Urothelium cell line (cell line): ENCODE measurements at places on chromosomes 3 and 15.

- DNase-seq = no peak
Observed at GRCh38 chr15:82228750-82229149, 33.8 kb downstream of the EFL1 start.

DNA sequence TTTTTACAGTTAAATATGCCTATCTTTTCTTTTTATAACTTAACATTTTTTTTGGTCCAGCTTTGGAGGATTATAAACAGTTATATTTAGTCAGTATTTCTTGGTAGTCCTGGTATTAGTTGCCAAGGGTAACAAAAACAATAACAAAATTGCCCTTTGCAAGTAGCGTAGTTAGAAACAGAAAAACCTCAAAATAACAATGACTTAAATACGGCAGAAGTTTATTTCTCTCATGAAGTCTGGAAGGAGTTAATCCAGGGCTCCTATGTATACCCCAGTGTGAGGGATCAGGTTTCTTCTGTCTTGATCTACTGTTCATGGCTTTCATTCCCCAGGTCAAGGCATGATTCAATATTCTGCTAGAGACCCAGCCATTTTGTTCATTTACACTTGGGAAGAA lies 14.1 kb upstream of the MYH15 start:
- DNase-seq = no peak

GRCh38 chr3:19744047-19744446 lies 190.0 kb downstream of the EFHB start:
- DNase-seq = no peak

- no peak for DNase-seq
Observed at GRCh38 chr3:26931896-26932295, 309.3 kb downstream of the LRRC3B start.

DNA sequence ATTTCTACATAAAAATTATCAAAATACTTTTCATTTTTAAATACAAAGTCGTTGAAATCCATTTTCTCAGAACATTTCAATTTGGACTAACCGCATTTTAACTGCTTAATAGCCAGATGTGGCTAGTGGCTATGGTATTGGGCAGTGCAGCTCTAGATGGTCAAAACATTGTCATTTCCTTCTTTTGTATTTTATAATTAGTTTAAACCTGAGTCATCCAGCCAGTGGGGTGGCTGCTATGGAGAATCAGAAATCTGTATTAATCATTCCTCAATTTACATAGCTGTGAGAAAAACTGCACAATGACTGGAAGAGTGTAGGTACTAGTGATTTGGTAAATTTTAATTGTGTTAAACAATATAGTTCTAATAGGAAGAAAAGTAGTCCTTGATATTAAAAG lies 245.3 kb downstream of the PDZRN3 start:
- DNase-seq = no peak

DNA sequence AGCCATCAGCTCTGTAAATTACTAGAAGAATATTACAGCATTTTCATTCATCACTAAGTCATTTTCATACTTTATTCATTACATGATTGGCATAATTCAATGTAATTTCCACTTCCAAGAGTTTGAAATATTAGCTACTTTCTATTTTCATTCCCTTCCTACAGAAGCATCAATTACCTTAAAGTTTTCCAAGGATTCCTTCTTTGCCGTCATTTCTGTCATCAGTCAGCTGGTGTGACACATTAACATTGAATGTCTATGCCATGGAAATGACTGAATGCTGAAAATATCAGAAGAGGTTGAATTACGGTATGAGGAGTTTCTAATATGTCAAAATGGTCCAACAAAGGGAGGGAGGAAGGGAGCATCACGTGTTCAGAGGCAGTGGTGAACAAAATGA lies 718.2 kb upstream of the GRM7 start:
- DNase-seq = no peak

DNA sequence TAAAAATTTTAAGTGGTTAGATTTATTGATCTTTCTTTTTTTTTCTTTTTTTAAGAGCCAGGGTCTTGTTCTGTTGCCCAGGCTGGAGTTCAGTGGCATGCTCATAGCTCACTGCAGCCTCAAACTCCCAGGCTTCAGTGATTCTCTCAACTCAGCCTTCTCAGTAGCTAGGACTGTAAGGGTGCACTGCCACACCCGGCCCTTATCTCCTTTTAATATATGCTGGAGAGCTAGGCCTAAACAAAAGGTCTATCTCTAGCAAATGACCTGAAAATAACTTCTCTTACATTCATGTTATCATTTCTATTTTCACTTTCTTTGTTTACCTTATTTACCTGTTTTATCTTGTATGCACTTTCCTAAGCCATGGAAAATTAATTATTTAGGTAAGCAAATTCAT lies 35.2 kb upstream of the MELTF start:
- DNase-seq = no peak

DNA sequence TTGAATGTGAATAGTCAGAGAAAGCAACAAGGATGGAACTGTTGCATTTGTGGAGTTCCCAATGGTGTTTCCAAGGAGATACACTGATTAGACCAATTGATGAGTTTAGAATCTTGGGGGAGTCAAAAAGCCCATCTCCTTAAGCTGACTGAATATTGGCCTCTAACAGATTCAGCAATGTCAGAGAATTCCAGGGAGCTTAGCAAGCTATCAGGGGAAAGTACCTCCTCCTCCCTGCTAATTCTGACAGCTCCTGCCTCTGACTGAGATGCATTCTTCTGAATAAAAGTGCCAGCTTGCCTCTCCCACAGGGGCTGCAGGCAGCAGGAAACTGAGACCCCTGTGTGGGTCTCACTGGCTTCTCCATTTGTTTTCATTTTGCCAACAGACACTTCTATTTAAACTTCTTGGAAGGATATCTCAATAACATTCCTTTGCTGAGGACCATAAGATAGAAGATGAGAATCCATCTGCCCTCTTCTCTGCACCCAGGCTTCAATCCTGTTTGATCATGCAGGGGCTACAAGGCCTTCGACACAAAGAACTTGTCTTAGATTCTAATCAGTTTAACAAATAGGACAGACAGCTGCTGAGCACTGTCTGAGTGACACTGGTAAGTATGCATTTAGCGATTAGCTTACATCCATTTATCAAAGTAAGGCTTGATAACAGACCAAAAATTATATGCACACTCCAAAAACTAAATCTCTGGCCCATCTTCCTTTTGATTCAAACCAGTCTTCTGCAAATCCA lies 1080.8 kb downstream of the TUSC7 start:
- DNase-seq = no peak

GRCh38 chr15:84856731-84857417 lies 27.6 kb upstream of the SLC28A1 start:
- DNase-seq = no peak

- DNase-seq = no peak
Observed at GRCh38 chr3:108328821-108329486, 32.6 kb downstream of the HHLA2 start.

GRCh38 chr3:76923485-76923884 lies 116.4 kb upstream of the ROBO2 start:
- no peak for DNase-seq

DNA sequence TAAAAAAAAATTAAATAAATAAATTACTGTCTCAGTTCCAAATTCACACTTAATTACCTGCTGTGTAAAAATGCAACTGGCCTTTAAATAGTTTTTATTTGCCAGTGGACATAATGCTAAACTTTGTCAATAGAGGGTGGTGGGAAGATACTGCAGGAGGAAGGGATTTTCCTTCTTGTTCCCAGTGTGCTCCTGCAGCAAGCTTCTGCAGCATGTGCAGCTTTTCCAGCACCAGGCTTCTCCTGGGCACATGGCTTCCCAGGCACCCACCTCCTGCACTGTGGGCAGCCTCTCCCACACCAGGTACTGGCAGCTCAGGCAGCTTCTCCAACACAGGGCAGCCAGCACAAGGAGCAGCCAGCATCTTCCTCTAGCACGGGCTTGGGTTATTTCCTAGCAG lies 29.6 kb upstream of the BBX start:
- DNase-seq = no peak

GRCh38 chr3:177749836-177750235 lies 552.6 kb upstream of the TBL1XR1 start:
- no peak for DNase-seq

- peak; percentile 4 for DNase-seq
Observed at GRCh38 chr3:83514130-83514914, 1444.5 kb upstream of the CADM2 start.

DNA sequence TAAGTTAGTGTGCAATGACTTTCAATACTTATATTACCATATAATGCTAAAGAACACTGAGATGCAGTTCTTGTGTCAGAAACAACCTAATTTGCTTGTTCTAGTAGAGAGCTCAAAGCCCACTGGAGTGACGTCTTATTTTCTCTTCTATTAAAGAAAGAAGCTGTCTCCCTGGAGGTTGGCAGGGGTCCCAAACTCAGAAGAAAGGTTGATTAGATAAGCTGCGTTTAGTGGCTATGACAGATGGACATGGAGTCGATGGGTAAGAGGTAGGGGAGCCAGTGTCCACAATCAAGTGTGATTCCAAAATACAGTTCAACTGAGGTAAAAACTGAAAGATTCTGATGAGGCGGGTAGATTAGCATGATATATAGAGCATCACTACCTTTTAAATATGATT lies 363.6 kb downstream of the NLGN1 start:
- no peak for DNase-seq

DNA sequence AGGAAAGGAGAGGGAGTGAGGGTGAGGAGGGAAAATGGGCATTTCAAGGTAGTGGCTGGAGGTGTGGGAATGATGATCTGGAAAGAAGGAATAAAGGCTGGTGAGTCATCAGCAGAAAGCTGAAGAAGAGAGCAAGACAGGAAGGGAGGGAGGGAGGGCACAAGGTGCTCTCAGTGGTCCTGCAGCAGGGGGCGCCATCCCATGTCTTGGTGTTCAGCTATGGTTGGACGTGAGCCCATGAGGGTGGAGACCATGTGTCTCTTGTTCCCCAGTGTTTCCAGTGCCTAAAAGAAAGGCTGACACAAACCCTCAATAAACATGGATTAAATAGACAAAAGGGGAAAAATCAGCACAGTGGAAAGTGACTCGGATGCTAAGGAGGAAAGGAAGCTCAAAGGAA lies 228.5 kb downstream of the NTRK3 start:
- no peak for DNase-seq

GRCh38 chr15:60648928-60649679 lies 170.2 kb upstream of the ICE2 start:
- no peak for DNase-seq

GRCh38 chr3:61460636-61461035 lies 100.7 kb upstream of the PTPRG start:
- no peak for DNase-seq

DNA sequence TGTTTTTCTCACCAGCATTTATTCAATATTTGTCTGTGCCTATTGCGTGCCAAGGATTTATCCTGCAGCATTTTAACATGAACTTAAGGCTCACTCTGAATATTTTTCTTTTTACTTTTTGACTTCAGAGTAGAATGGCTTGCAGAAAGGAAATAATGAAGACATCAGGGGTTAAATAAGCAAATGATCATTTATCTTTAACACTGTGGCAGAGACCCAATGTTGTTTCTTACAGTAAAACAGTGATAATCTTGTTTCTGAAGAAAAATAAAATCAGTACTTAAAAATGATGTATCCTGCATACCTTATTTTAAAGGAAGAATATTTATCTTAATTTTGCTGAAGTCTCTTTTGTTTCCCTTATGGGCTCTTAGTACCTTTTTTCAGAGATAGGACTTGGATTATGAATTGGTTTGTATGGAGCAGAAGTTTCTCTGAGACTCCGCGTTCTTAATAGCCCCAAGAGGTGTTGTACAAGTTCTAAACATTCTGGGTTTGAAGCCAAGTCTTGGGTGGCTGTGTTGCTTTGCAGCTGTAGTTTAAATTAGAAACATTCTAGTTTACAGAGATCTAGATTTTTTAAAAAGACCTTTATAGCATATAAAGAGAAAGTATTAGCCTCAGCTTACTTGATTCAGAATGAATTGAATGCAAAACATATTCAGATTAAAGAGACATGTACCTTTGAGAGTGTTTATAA lies 40.5 kb downstream of the COL6A6 start:
- no peak for DNase-seq

- no peak for DNase-seq
Observed at GRCh38 chr3:45455040-45455439, 66.7 kb downstream of the LARS2 start.

DNA sequence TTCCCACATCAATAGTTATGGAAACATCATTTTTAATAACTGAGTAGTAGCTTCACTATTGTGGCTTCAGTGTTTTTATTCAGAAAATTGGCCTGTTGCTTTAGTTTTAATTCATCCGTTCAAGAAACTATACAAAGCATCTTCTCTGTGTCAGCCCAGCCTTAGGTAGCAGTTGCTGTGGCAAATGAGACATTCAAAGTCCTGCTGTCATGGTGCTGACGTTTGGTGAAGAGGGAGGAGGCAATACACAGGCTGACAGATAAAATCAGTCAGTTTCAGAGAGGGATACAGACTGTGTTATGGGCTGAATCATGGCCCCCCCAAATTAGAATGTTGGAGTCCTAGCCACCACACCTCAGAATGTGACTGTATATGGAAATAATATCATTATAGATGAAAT lies 56.5 kb downstream of the SLC7A14 start:
- no peak for DNase-seq

- DNase-seq = peak; percentile 28
Observed at GRCh38 chr15:90560229-90560776, 30.6 kb downstream of the CRTC3 start.

- no peak for DNase-seq
Observed at GRCh38 chr3:133949438-133949837, 53.8 kb upstream of the RAB6B start.

DNA sequence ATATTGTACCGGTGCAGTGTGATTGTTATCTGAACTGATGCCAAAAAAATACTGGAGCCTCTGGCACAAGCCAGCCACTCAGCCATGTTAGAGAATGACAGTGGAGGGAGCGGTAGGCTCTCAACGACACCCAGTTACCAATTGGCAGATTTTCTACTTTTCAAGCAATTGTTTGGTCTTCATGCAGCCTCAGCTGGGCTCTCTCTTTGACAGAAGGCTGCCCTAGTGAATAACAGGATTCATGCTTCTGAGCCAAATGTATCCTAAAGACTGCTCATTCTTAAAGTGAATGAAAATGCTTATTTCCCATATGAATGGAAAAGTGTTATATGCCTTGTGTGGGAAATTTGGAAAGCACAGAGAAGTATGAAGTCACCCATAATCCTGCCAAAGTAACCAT lies 261.2 kb upstream of the TRIM42 start:
- no peak for DNase-seq

DNA sequence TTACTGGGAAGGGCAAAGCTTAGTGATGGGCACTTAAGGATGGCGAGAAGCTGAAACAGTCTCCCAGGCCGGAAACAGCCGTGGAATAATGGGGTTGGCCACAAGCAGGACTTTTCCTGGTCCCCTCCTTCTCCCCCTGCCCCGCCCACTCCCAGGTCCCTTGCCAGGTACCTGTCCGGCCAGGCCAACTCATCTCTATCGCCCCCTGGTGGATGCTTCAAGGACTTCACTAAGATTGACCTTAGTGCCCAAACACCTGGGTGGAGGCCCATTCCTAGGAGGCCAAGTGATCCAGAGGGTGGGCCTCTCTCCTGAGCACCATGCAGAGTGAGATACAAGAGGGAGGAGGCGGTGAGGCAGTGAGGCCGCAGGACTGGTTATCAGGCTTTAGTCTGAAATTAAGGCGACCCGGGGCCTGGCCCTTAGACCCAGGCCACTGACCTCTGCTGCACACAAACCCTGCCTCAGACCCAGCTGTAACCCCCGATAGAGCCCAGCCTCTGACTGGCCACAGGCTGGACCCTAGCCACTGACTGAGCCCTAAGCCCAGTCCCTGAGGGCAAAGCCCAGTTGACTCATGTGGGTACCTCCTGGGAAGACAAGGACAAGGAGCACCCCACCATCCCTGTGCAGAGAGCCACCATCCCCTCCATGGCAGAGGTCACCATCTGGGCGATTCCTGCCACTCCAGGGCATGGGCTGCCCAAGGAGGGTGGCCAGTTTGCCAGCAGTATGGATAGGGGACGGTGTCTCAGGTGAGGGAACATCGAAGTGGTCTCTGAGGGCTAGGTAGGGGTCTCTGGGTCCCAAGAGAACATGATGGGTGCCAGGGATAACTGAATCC lies 37.6 kb downstream of the VIPR1 start:
- DNase-seq = peak; percentile 75
